Fibroblast of skin of right biceps (primary cell): ENCODE measurements at places on chromosomes 4 and X.

DNA sequence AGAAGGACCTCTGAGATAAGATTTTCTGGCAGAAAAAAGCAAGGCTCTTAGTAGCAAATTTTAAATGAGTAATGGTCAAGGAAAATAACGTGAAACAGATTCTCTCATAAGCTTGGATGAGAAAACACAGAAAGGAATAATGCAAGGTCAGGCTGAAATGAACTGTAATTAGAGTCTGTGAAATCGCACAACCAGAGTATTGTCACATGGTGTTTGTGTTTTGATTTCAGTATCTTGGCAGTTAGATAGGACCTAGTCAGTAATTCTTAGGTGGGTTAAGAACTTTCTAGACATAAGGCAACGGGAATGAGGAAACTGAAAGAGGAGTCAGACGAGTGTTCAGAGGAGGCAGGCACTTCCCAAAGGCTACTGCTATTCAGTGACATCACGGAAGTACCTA, 34.6 kb downstream of the LIMCH1 start:
- DNase-seq: no peak

GRCh38 chrX:137896123-137896522, 330.2 kb downstream of the ZIC3 start:
- DNase-seq: no peak

DNA sequence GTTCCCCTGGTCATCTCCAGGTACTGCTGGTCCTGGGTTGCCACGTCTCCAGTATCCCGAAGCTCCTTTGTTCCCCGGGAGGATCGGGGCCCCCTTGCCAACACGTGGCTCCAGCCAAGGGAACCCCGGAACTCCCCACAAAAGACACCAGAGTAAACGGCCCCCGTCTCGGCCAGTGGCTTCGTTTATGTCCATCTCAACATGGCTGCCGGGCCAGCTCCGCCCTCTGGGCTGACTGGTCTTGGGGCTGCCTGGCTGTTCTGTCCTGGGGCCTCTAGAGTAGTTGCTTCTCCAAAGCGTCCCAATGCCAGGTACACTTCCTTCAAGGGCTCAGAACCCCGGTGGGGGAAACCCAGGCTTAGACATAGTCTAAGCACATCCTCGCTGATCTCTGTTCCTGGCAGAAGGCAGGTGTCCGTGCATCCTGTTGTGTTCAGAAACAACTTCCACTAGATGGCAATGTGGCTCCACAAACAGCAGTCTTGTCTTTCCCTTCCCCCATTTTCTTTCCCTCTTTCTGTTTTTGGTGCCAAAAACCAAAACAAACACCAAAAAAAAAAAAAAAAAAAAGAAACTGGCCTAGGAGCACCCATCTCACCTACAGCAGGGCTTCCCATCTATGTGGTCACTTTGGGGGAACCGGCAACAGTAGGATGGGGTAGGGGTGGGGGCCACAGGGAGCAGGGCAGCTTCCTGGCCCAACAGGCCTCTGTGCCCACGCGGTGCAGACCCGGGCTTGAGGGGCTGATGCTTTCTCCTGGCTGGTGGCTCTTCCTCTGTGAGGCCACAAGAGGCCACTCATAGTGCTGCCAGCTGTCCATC, 35.3 kb downstream of the NBDY start:
- DNase-seq: peak; percentile 53

DNA sequence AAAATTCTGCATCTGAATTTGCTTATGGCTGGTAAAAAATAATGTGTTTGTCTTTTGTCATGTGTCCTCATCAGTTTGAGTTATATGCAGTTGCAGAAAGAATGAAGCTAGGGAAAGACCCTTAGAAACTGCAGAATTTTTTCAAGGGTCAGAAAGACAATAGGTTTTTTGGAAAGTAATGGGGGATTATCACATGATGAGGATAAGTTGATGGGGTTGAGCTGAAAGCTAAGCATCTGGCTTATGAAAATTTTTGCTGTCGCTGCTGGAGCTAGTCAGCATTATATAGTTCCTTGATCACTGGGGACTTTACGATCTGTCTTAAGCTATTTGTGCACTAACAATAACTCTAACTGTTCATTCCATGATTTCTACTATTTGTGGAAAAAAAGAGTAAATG, 331.7 kb downstream of the PPARGC1A start:
- no peak for DNase-seq

GRCh38 chr4:44237643-44238042, 211.0 kb downstream of the KCTD8 start:
- DNase-seq: no peak

DNA sequence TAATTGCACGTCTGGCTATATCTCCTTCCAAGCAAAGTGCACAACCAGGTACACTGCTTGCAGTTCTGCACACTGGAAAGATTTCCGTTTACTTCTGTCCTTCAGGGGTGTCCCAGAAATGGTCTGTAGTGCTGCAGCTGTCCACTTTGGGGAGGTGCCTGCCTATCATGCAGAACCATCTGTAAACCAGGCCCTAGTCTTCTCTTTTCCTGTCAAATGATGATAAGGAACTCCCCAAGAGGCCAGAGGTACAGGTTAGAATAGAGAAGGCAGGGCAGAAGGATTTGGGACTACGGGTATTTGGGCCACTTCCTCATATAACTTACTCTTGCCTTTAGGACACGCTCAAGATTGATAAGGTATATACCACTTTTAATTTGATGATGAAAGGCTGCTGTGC, 746.9 kb downstream of the FAT4 start:
- DNase-seq: no peak

- DNase-seq: no peak
Observed at GRCh38 chr4:13762130-13762529, 134.6 kb upstream of the BOD1L1 start.

GRCh38 chrX:37677765-37678164, 7.8 kb upstream of the XK start:
- no peak for DNase-seq

DNA sequence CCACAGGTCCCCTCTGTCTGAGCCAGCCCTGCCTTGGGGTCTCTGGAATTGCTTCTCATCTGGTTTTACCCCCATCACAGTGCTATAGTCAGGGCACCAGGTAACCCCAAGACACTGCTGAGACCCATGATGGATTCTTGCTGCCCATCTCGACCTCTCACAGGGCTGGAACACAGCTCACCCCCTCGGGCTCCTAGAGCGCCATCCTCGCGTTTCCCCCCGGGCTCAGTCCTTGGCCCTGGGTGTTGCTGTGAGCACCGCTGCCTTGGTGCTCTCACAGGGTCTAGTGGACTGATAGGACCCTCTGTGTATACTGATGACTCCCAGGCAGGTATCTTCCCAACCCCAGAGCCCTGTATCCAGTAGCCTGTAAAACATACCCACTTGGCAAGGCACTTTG, 8.8 kb downstream of the MAEA start:
- DNase-seq: no peak

GRCh38 chr4:168421055-168421454, 59.2 kb downstream of the DDX60L start:
- no peak for DNase-seq

DNA sequence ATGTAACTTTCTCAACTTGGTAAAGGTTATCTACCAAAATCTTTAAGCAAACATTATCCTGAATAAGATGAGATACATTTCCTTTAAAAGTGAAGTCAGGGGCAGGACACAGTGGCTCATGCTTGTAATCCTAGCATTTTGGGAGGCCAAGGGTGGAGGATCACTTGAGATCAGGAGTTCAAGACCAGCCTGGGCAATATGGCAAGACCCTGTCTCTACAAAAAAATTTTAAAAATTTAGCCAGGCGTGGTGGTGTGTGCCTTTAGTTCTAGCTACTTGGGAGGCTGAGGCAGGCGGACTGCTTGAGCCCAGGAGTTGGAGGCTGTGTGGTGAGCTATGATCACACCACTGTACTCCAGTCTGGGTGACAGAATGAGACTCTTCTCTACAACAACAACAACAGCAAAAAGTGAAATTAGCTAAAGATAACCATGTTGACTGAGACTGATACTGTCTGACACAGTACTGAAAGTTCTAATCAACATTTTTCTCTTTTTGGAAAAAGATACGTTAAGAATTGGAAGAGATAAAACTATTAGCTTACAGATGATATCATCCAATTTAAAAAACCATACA, 4.9 kb downstream of the DCAF16 start:
- no peak for DNase-seq

DNA sequence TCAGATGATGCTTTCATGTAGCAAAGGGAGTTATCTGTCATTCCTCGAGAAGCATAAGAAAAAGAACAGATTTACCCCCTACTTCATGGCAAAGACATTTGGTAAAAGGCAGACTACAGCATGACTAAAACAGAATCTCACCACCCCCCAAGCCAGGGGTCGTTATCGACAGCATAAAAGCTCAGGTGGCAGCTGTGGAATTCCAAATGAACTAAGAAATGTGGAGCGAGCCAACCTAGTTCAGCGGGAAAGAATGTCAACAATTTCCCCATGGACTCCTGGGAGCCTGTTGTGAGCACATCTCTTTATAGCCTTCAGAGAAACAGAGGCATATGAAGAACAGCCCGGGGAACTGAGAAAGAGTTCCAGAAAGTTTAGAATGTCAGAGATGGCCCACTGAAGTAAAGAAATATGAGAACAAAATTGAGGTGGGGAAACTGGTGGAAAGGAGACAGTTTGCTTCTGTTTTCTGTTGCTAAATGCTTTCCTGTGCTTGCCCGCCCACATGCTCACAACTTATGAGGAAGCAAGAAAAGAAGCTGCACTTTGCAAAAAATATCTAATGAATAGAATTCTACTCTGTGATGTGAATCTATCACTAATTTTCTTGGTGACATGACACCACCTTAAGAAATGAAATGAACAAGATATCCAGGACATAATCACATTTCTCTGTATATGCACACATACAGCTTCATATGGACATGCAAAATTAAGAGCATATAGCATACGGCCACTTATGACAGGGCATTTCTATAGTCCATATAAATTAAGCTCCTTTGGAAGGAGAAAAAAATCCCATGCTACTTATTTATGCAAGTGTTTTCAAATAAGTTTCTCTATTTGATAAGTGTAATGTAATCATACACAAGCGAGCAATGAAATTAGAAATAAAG, 135.3 kb upstream of the MID1 start:
- DNase-seq: peak; percentile 90

DNA sequence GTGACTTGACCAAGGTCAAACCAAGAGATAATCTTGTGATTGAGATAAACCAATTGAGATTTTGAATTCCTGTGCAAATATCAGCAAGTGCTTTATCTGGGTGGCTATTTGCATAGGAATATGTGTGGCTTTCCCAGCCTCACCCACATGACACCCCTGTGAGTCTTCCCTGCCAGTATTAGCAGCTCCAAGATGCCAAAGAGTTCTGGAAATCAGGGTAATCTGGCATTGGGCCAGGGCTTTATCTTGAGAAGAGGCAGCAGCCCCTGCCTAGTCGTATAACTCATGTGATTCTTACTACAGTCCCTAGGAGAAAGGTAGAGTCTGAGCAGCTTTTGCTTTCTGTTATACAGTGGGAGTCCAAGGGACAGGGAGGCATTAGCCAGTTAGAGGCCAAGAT, 87.7 kb downstream of the RLIM start:
- no peak for DNase-seq

- DNase-seq: no peak
Observed at GRCh38 chr4:145709336-145709735, 29.4 kb downstream of the C4orf51 start.

DNA sequence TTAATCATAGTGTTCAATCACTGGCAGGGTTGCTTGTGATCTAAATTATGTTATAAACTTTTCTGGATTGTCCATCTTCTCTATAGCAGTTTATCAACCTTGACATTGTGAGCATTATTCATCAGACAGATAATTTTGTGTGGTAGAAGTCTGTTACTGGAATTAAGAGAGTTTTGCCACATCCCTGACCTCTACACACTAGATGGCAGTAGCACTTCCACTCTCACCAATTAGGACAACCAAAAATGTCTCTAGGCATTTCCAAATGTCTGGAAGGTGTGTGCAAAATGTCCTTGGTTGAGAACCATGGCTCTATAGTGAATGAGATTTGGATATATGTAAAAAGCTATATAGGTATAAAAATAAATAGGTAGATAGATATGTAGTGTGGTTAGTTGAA, 324.1 kb upstream of the FAM47C start:
- no peak for DNase-seq

DNA sequence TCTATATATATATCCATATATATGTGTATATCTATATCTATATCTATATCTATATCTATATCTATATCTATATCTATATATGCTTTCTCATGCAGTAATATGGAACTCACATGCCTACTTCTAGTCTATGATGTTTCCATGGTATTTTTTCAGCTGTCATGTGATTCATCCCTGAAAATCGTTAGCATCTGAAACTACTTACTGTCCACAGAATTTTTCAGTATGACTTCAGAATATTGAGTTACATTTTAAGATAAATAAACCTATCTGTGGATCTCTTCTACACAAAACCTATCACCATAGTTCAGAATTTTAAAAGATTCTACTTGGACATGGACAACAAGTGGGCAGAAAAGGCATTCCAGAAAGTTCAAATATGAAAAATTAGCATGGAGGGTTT, 855.1 kb upstream of the INTU start:
- DNase-seq: peak; percentile 91

GRCh38 chrX:45449982-45450381, 249.3 kb upstream of the DIPK2B start:
- peak; percentile 70 for DNase-seq

GRCh38 chrX:96464880-96465558, 219.6 kb upstream of the DIAPH2 start:
- DNase-seq: no peak

- peak; percentile 60 for DNase-seq
Observed at GRCh38 chrX:20487227-20487626, 220.5 kb upstream of the RPS6KA3 start.

DNA sequence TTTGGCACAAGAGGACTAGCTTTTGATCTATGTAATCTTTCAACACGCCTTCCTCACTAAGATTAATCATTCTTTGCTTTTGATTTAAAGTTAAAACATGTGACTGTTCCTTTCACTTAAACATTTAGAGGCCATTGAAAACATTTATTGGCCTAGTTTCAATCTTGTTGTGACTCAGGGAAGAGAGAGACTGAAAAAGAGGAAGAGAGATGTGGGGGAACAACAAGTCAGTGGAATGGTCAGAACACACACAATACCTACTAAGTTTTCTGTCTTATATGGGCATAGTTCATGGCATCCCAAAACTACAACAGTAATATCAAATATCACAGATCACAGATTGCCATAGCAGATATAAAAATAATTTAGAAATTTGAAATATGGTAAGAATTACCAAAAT, 812.9 kb upstream of the AGA start:
- DNase-seq: peak; percentile 6
